Skeletal muscle cell (primary cell): ENCODE measurements at places on chromosomes 12 and 14.

GRCh38 chr12:69123919-69124638 is 115.3 kb upstream of the CPSF6 start:
- no peak for DNase-seq

- DNase-seq, result no peak
These were observed 8.6 kb downstream of the WDR89 start for GRCh38 chr14:63632932-63633514.

DNA sequence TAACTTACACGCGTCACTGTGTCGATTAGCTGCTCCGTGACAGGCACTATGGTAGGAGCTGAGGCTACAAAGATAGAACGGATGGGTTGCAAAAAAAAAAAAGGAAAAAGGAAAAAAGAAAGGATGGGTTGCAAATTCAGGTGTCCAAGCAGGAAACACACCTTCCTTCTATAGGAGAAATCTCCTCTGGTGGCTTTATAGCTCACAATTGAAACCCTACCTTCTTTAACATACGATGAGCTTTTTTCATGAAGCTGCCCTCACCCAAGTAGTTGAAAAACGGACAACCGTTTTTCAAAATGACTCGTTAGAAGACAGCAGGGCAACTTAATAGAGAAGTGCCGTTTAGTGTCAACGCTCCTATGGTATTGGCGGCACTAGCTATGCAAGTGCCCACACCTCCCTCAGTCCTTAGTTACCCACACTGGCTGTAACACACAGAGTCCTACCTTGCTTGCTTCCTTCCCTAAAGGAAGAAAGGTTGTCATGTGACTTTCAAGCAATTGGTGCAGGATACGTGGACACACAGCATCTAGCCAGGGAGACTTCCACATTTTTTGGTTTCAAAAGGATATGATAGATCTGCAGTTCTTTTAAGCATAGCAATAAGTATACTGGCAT is 682 bp upstream of the TRIP11 start:
- peak; percentile 5 for DNase-seq

DNA sequence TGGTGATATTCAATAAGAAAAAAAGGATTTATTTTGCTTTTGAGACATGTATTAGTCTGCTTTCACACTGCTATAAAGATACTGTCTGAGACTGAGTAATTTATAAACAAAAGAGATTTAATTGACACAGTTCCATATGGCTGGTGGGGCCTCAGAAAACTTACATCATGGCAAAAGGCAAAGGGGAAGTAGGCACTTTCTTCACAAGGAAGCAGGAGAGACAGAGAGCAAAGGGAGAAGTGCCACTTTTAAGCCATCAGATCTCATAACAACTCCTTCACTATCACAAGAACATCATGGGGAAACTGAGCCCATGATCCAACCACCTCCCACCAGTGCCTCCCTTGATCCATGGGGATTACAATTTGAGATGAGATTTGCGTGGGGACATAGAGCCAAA is 43.9 kb downstream of the BHLHE41 start:
- no peak for DNase-seq

- DNase-seq, result no peak
These were observed 14.5 kb upstream of the HPD start for GRCh38 chr12:121873216-121873569.
